H4 (cell line): ENCODE measurements at places on chromosomes 13 and 19. TPM values are rescaled to one million over a fixed set of nuclear protein-coding genes. Genes with fewer than 3 reads are reported as not detected.
A peak's percentile ranks its signal among the peaks of the same experiment; 100 is the strongest.

The RXFP2 gene
- not detected in 2 replicates for total RNA-seq

GRCh38 chr19:14248578-14249011, 42.6 kb upstream of the ADGRL1 start:
- DNase-seq, result peak; percentile 65

GRCh38 chr19:597406-598315, 8.0 kb downstream of the HCN2 start:
- no peak for DNase-seq

DNA sequence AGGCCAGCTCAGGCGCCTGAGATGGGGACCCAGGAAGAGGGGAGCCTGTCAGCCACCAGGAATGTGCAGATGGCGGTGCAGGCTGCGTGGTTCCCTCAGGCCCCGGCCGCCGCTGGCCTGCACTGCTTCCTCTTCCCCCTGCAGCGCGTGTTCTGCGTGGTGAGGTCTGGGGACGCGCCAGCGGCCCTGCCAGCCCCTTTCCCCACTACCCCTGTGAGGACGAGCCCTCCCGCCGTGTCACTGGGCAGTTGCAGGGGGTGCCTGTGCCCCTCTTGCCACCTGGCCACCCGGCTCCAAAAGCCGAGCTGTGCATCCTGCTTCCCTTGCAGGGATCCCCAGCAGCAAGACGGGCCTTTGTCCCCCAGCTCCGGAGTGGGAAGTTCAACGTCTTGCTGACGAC, 58.4 kb downstream of the SMARCA4 start:
- DNase-seq, result no peak
